Stimulated activated naive CD8-positive, alpha-beta T cell treated with anti-CD3 and anti-CD28 coated beads, Interleukin-15, amount 100 ng/mL, for 72 hours (primary cell): ENCODE measurements at places on chromosomes 16 and 17.

DNA sequence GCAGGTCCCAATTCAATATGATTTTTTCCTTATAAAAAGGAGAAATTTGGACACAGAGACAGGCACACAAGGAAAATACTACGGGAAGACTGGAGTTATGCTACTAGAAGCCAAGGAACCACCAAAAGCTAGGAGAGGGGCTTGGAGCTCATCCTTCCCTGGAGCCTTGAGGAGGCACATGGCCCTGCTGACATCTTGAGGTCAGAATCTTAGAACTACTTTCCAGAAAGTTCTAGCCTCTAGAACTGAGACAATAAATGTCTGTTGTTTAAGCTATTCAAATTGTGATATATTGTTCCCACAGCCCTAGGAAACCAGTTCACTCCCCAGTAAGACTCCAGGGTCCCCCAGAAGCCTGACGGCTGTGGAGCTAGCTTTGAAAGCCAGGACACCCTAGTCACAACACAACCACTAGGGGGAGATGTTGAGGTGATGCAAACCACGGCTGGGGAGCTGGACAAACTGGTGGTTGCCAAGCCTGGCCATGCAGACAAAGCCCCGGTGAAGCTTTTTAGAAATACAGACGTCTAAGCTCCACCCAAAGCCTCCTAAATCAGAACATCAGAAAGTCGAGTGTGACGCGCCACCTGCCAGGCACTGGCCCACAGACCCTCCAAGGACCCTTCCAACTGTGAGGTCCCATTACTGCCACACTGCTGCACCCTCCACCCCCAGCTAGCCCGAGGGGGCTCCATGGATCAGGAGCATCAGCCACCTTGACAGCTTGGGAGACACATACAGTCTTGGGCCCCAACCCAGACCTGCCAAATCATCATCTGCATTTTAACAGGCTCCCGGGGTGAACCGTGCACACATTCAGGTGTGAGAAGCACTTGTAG lies 106.4 kb downstream of the SLC39A11 start:
- DNase-seq, result peak; percentile 53

DNA sequence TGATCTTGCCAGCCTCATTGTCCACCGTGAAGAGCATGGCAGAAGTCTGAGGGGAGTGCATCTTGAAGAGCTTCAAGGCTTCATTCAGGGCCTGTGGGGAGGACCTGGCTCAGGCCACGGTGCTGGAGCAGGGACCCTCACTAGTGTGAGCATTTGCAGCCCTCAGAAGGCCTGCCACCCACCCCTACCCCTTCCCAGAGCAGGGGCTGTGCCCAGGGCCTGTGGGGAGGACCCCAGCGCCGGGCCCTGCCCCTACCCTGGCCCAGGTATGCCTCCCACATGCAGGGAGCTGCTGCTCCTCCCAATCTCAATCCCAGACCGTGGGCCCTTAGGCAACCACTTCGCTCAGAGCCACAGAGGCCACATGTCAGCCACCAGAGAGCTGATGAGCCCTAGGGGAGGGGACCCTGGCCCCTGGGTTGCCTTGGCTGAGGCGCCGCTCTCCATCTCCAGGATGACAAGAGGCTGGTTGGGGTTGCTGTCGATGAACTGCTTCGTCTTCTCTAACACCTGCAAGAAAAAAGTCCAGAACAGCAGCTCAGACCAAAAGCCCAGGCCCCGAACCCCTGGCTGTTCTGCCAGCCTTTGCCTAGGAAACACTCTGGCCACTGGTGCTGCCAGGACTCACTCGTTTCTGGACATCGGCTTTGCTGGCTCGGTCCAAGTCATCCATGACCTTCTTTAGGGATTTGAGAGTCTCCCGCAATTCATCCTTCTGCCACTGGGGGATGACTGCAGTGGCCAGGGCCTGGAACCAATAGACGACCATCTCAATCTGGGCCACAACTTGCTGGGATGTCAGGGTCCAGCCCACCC lies 1.8 kb upstream of the EXOSC6 start:
- DNase-seq, result peak; percentile 40

DNA sequence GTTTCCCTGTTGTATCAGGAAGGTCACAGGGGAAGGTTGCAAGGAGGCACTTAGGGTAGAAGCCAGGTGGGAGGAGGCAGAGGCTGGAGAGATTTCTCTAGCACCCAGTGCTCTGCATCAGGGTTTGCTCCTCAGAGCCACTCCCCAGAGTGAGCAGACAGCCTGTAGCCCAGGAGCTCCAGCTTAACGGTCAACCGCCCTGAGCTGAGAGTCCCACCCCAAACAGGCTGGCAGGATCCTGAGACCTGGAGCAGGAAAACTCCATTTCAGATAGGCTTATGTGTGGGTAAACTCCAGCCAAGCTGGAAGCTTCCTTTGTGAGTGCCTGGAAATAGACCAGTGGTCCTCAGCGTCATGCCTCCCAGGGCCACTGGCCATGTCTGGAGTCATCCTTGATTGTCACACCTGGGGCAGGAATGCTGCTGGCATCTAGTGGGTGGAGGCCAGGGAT lies 37.9 kb downstream of the MPRIP start:
- no peak for DNase-seq

DNA sequence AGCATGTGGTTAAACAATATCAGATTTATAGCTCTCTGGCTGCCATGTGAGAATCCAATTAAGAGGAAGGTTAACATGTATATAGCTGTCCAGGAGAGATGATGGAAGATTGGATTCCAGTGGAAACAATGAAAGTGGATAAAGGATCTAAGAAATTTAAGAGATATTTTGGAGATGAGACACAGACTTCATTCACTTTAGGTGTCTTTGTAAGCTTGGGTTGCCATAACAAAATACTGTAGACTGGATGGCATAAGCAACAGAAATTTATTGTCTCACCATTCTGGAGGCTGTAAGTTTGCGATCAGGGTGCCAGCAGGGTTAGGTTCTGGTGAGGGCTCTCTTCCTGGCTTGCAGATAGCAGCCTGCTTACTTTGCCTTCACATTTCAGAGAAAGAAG lies 155.9 kb upstream of the MYOCD start:
- no peak for DNase-seq

DNA sequence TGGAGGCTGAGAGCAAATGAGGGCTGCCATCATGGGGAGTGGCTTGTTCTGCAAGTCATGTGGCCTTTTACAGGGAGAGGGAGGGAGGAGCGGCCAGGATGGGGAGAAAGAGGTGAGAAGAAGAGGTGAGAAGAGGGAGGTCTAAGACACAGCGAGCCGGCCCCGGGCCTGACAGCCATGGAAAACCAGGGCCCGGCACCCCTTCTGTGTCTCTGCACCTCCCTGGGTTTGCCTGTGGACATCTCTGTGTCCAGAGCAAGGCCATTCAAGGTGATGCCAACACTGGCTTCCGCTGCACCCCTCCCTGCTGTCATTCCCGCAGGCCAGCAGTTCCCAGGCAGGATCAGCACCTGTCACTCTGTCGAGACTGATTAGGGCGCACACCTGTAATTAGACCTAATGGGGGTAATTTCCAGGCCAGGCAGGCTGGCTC lies 75.6 kb downstream of the MGAT5B start:
- DNase-seq, result no peak

DNA sequence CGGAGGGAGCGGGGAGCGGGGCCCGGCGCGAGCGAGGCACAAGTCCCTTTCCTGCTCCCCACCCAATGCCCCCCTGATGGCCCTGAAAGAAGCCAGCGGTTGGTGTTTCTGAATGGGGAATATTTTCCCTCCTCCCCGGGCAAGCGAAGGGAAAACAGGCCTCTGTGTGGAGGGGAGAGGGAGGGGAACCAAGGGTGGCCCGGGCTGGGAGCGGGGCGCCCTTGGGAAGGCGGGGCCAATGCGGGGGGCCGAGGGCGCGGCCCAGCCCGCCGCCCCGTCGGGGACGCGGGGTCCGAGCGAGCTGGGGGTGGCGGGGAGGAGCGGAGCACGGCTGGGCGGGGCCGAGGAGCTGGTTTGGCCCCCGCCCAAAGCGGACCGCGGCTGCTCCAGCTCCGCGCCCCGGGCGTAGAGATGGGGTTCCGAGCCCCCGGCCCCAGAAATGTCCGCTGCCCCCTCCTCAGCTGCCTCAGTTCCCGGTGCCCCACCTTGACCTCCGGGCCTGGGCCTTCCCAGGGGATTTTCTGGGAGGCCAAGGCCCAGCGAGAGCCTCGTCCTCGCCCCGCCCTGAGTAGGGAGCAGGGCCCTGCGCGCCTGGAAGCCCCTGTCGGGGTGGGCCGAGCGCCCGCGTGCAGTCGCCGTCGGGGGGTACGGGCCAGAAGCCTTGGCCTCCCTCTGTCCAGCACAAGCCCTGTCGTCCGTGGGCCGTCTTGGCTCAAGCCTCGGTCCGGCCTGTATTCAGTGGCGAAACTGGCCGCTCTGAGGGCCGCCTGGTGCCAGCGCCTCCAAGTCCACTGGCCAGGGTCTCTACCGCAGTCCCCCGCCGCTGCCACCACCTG lies 3.9 kb upstream of the HEXIM1 start:
- DNase-seq, result peak; percentile 29

- DNase-seq, result no peak
Measured at GRCh38 chr16:29641561-29641960, 21.5 kb upstream of the SPN start.

- DNase-seq, result peak; percentile 43
Measured at GRCh38 chr16:81715358-81716196, 63.5 kb upstream of the PLCG2 start.

- no peak for DNase-seq
Measured at GRCh38 chr16:50624449-50624970, 56.6 kb downstream of the SNX20 start.
